ENCODE measurements at places on chromosomes 3 and 15.

GRCh38 chr3:4827767-4828166 is 151.5 kb upstream of the BHLHE40 start:
- no peak for DNase-seq

DNA sequence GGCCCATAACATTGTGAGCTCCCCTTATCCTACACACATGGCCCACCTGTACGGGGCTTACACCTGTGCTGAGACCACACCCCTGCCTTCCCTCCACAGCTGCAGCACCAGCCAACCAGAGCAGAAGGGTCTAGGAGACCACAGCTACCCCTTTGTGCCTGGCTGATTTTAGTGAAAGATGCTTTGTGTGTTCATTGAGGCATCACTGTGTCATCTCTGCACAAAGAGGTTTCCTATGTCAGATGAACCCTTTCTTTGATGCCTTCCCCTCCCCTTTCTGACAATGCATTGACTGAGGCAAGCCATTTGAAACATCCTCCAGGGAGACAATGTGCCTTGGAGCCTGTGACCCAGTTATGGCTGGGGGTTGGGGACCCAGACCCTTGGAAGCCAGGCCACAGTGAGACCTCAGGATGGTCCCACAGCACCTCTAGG is 54.9 kb upstream of the SLC7A14 start:
- DNase-seq: no peak

DNA sequence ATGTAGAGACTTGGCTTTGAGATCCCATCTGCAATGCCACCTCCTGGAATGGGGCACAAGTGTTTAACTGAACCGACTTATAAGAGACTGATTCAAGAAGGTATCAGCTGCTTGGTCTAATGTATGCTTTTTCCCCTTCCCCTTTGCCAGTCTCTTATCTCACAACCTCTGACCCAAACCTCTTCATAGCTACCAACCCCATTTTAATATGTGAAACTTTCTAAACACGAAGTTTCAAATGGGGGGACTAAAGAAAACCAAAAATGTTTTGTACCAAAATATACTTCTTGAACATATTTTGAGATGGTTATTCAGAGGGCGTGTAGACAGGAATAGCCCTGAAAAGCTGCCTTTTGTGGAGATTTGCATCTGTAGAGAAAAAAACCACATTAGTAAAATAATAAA is 73.1 kb downstream of the OXSM start:
- no peak for DNase-seq

GRCh38 chr15:77685082-77685815 is 52.5 kb upstream of the LINGO1 start:
- no peak for DNase-seq

- no peak for DNase-seq
These were observed 50.4 kb downstream of the ADAM10 start for GRCh38 chr15:58698887-58699641.

DNA sequence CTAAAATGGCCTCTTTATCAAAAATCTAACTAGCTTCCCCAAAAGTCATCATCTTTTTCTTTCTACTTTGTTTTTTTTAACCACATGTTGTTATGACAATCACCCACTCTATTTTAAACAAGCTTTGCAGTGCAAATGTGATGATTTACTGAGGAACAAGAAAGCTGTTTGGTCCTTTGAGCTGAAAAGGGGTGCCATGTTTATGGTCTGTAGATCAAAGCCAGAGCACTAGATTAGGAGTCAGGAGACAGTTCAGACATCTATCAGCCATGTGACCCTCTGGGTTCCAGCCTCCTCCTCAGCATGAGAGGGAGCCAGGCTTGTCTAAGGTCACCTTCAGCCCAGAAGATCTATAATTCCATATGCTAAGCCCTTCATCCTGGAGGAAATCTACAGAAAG is 65.9 kb downstream of the RPL22L1 start:
- no peak for DNase-seq

DNA sequence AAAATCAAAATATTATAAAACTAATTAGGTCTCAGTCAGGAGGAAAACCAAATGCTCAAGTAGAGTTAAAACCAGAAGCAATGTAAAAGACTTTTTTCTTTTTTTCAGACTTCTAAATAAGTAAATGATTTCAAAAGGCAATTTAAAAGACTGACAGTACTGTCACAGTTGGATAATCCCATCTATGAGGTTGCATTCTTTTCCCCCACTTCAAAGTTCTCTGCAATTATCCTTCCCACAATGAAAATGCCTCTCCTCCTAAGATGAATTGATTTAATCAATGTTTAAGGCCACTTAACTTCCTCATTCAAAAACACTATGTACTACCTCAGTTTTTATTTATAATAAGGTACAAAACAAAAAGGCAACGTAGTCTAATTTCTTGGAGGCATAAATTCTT is 8.1 kb downstream of the MRPL3 start:
- no peak for DNase-seq

DNA sequence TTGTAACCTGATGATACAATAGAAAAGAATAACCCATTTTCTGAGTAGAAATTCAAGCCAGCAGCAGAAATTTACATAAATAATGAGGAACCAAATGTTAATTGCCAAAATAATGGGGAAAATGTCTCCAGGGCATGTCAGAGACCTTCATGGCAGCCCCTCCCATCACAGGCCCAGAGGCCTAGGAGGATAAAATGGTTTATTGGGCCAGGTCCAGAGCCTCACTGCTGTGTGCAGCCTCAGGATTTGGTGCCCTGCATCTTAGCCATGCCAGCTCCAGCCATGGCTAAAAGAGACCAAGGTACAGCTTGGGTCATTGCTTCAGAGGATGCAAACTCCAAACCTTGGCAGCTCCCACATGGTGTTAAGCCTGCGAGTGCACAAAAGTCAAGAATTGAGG is 352.1 kb upstream of the MEIS2 start:
- no peak for DNase-seq

- DNase-seq: no peak
These were observed 4.6 kb downstream of the GLCE start for GRCh38 chr15:69164807-69165636.

GRCh38 chr3:186976837-186977750 is 46.8 kb downstream of the ST6GAL1 start:
- no peak for DNase-seq

DNA sequence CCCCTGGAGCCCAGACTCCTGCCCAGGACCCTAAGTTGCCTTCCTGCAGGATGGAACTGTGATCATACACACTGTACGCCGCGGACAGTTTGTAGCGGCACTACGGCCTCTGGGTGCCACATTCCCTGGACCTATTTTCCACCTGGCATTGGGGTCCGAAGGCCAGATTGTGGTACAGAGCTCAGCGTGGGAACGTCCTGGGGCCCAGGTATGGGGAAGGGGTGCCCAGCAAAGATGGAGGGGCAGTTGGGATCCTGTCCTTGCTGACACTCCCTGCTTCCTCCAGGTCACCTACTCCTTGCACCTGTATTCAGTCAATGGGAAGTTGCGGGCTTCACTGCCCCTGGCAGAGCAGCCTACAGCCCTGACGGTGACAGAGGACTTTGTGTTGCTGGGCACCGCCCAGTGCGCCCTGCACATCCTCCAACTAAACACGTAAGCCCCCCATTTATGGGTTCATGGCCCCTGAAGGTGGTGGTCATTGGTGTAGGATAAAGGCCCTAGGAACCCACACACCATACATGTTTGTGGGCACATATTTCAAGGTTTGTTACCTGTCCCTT is 28.8 kb downstream of the NBEAL2 start:
- no peak for DNase-seq

- no peak for DNase-seq
These were observed 3.0 kb downstream of the CCR8 start for GRCh38 chr3:39332525-39332924.

DNA sequence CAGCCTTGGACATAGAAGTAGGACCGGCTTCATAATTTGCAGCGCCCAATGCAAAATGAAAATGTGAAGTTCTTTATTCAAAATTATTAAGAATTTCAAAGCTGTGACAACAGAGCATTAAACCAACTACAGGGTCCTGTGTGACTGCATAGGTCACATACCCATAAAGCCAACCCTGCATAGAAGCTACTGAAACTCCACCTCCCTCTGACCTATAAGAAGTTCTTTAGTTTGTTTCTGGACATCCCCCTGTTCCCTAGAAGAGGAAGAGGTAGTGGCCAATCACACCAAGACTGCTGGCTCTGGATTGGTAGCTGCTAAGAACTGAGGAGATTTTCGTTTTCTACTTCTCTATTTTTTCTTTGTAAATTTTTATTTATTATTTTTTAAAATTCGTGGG is 9.0 kb upstream of the SELENOT start:
- no peak for DNase-seq

- DNase-seq: peak; percentile 12
These were observed 109.7 kb downstream of the LRRK1 start for GRCh38 chr15:101028772-101029438.

DNA sequence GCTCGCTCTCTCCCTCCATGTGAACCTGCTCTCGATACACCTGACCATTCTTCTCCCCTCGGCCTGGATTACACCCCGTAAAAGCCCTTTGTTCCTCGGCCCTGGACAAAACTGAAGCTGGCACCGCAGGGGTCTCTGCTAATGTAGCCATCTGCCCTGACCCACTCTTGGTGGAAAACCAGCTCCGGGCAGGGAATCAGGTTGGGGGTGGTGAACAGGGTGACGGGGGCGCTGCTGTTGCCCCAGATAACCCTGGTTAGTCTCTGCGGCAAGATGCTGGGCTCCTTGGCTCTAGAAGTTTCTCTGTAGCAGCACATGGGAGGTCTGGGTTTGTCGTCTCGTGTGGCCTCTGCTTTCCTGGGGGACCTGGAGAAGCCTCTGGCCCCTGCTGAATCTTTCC is 86.4 kb downstream of the WNT7A start:
- DNase-seq: no peak

DNA sequence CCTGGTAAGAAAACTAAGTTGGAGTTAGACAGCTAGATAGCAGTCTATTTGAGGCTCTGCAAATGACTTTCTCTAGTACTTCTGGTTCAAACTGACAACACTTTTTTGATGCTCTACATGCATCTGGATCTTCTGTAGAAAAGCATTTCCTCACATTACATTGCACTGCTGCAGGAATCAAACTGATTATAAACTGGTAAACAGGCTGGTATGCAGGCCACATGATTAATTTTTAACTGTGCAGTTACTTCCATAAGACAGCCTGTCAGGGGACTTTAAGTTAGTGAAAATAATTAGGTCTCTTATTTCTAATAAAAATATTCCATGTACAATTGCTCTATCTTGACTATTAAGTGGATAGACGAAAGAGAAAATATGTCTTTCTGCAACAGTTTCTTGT is 550.0 kb upstream of the ALCAM start:
- no peak for DNase-seq

GRCh38 chr3:27076815-27077630 is 292.2 kb downstream of the NEK10 start:
- no peak for DNase-seq

DNA sequence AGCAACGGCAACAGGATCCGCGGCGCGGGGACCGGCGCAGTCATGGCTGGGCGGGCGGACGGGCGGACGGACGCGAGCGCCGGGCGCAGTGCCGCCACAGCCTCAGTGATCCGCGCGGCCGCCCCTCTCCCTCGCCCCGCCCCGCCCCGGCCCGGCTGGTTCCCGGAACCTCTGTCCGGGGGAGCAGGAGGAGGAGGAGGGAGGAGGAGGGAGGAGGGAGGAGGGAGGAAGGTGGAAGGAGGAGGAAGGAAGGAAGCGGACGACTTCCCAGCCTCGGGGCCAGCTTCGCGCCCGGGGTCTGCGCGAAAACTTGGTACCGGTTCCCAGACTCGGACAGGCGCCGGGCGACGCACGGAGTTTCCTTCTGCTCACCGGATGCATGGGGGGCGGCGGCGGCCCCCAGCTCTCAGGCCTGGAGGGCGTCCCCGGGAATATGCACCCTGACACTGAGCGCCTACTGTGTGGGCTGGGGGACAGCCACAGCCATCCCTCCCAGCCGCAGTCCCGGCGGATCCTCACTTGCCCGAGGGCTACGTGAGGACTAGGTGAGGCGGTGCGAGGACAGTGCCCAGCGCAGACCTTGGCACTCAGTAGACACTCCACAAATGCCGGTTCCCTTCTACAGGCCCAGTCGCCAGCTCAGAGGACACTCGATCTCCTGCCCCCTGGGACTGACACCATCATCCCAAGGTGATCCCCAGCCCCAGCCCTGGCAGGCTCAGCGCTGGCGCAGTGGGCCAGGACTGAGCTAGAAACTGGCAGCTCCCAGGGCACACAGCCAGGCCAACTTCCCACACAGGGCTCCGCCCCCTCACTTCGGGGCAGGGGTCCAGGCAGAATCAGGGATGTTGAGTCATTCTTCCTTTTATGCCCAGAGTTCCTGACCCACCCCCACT is at the start of gene SHISA5:
Gene SHISA5, minus strand, starts transcription at position 124 of the 896 bp plus-strand sequence. Its CDS starts 80 bp downstream, at position 44.
- peak; percentile 74 for DNase-seq

GRCh38 chr3:179113903-179114302 is 34.3 kb upstream of the PIK3CA start:
- DNase-seq: no peak

DNA sequence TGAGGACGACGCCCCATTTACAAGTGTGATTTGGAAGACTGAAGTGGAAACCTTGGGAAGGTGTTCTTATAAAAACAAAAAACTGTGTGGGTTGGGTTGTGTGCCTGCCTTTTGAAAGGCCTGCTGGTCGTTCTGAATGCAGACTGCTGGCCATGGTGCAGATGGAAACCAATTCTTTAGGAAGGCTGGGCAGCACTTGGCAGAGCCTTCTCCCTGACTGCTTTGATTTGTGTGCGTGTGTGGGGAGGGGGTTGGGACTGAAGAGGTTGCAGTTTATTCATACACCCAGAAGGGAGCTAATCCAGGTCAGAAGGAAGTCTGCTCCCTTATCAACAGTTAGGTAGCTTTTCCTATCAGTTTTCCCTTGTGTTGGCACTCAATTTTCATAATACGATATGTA is 288.7 kb downstream of the SOX2 start:
- no peak for DNase-seq

DNA sequence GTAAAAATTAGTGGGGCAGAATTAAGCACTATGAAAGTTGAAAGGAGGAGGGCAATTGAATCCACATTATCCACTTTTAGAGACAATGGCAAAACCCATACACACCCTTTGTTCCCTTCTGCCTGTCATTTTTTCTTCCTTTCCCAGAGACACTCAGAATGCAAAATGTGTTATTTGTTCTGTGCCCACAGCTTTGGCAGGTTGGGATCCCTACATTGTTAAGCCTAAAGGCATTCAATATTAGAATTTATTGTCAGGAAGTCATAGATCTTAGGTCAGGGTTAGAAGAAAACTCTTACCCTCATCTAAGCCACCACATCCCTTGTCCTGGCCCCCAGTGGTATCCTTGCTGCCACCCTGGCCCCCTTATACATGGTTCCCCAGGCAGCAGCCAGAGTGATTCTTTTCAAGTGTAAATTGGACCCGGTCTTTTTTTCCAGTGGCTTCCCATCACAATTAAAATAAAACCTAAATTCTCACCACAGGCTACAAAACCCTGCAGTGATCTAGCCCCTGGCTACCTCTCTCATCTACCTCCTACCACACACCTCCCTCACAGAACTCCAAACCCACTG is 470.1 kb upstream of the ATP11B start:
- no peak for DNase-seq

DNA sequence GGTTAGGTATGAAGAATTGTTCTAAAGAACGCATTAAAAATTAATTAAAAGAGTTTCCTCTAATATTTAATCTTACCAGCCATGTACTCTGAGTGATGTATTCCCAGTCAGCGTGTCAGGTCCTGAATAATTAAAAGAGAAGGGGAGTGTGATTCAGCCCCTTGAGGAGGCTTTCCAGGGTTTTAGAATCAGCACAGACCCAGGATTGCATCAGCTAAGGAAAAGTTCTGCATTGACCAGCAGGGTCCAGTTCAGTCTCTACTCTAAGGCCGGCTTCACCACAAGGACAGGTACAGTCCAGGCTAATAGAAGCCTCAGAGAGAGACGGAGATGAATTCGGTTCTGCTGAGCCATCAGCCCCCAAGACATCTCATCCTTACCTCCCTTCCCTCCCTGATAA is 499.5 kb upstream of the PROK2 start:
- DNase-seq: no peak

GRCh38 chr15:44298878-44299277 is 10.4 kb downstream of the GOLM2 start:
- no peak for DNase-seq

Measured in stimulated activated CD8-positive, alpha-beta memory T cell treated with anti-CD3 and anti-CD28 coated beads, Interleukin-4, amount 100 ng/mL, for 48 hours (primary cell).